Muscle of back (tissue), 13 donors: ENCODE measurements at places on chromosomes 11 and 22. TPM values are rescaled to one million over a fixed set of nuclear protein-coding genes. Genes with fewer than 3 reads are reported as not detected.

Gene KRTAP5-2
- polyA plus RNA-seq = not detected

Gene KLHDC7B
- not detected for polyA plus RNA-seq

Gene GSTP1
- 260 TPM for polyA plus RNA-seq

GRCh38 chr22:19889951-19890350 is 35.3 kb upstream of the GNB1L start:
- DNase-seq = no peak

DNA sequence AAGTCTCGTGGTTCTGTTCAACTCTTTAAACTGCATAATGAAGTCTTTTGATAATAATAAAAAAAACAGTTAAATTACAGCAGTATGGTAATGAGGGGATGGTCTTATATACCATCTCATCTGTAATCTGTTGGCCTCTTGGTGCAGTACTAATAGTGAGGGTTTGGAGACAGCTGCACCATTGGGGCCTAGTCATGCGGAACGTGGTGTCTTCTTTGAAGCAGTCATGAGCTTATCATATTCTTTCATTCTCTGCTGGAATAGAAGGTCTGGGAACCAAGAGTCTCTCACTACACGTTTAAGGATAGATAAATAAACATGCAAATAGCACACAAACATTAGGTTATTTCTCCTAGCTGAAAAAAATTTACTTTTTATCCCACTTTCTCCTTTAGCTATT is 40.9 kb upstream of the OR9Q1 start:
- DNase-seq = no peak

- DNase-seq = no peak
These were observed 742.5 kb downstream of the ETS1 start for GRCh38 chr11:127844876-127845275.

DNA sequence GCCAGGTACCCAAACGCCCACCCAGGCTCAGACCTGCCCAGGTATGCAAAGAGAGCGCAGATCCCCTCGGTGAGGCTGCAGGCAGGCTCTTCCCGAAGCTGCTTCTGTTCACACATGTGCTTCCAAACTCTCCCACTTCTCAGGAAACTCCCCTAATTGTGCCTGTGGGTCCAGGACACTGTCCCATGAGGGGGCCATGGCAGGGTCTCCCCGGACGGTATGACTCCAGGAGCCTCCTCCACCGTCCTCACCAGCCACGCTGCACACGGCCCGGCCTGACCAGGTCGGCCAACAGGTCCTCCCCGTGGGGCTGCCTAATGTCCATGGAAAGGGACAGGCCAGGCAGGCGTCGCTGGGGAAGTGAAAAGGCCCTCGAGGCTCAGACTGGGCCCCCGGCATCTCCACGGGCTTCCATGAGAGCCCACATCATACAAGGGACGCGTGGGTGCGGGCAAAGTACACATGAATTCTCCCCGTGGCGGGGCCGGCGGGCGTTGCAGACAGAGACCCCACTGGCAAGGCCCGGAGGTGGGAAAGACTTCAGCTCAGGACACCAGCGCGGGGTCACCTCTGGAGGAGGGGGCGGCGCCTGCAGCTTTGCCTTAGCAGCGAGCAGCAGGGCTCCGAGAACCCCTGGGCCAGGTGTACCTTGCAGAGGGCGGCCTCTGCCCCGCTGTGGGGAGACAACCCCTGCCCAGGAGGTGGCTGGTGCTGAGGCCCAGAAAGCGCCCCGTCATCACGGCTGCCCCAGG is 526.1 kb downstream of the BRD1 start:
- DNase-seq = no peak

DNA sequence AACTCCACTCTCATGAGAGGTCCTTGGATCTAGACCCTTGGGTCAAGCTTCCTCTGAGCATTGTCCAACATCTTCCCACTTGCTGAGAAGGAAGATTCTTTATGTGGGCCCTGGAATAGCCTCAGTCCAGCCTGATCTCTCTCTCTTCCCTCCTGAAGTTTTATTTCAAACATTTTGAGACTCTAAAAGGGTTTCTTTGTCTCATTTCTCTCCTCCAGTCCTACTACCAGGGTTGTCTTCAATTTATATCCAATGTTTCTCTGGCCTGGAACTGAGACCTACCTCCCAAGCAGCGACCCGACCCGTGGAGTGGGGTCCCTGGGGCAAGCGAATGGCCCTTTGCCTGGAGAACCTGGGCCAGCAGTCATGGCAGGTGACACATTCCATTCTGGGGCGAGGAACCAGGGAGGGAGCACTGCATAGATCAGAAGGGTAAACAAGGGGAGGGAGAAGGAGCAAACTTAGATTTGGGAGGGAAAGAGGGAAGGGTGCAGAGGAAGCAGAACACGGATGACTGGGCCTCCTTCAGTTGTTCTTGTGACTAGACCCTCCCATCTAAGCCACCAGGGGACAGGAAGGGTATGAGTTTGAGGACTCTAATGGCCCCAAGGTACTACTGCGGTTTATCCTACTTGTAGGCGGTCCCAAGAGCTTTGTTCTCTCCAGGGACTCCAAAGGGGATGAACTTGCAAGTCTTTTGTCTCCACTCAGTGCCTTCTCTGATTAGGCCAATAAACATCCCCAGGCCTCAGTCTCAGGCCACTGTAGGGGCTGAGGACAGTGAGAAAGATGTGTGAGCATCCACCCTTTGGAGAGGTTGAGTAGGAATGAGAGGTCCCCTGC is 14.2 kb upstream of the PRAME start:
- no peak for DNase-seq

DNA sequence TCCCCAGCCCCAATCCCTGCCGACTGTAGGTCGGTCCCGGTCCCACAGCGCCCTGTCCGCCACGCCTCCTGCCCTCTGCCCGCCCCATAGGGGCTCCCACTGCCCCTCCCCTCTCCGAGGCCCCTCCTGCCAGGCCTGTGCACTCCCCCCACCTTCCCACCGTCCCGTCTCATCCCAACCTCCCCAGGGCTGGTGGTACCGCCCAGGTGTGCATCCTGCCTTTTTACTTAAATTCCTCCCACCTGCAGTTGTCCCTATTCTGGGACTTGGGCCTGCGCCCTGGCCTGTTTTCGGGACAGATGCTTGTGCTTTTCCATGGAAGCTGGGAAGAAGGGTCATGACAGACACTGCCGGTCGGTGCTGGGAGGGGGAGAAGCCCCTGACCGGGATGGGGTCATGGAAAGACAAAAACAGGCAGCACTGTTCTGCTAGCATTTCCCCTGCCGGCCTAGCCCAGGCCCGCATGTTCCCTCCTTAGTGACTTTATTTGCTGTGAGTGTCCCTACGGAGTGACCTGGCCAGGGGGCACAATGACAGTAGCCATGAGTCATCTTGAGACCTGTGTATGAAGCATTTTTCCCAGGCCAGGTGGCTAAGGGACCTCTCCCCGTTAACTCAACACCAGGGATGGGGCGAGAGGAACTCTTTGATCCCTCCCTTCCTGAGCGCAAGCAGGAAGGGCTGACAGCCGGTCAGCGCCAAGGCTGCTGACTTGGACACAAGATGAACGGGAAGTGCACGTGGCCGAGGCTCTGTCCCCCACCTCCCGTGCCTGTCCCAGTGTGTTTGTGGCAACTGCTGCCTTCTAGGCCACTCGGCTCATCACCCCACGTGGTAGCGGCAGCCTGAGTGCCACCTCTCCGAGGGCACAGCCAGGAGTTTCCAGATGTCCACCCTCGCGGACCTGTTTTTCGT is 7.1 kb downstream of the TBX1 start:
- DNase-seq = no peak

DNA sequence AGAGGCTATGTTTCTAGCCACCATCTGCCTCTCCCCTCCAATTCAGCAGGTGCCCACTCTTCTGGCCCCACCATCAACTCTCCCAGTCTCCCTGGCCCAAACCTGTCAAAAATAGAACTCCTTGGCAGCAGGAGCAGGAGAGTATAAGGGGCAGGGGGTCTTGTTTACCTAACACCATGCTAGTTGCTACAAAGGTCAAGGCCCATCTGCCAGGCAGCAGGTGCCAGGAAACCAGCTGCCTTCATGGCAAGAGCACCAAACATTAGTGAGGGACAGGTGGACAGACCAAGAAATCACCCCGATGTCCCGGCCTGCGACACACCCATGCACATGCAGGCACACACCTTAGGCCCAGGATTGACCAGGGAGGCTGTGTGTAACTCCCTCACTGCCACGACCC is 387.9 kb downstream of the BUD13 start:
- no peak for DNase-seq

DNA sequence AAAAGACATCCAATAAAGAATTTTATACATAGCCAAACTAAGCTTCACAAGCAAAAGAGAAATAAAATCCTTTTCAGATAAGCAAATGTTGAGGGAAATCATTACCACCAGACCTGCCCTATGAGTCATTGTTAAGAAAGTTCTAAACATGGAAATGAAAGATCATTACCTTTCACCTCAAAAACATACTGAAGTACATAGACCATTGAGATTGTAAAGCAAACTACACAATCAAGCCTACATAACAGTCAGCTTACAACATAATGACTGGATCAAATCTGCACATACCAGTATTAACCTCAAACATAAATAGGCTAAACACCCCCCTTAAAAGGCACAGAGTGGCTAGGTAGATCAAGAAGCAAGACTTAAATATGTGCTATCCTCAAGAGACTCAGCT is 501.0 kb upstream of the LUZP2 start:
- DNase-seq = no peak

- peak; percentile 85 for DNase-seq
These were observed at the start of gene DENND6B for GRCh38 chr22:50326956-50327710. Gene DENND6B (minus strand): TSS chr22:50327012. CDS start chr22:50326988, 24 bp downstream.
